GM23248 (cell line): ENCODE measurements at places on chromosomes 6 and 20. TPM values are rescaled to one million over a fixed set of nuclear protein-coding genes. Genes with fewer than 3 reads are reported as not detected.

The RNF114 gene
- 69.6 and 96.0 TPM in 2 replicates for total RNA-seq

The REM1 gene
- not detected in 2 replicates for total RNA-seq

The CST2 gene
- total RNA-seq: 0.63 and 5.6 TPM in 2 replicates

The ADGRF1 gene
- not detected in 2 replicates for total RNA-seq

The CCN5 gene
- total RNA-seq: 24.5 and 47.3 TPM in 2 replicates

The SLC52A3 gene
- not detected in 2 replicates for total RNA-seq

The PTK7 gene
- 146 and 162 TPM in 2 replicates for total RNA-seq

The MAP7 gene
- total RNA-seq: 0.76 and 1.9 TPM in 2 replicates

The COL9A3 gene
- not detected in 2 replicates for total RNA-seq

The CNKSR3 gene
- 1.7 and 2.4 TPM in 2 replicates for total RNA-seq

The PNPLA1 gene
- not detected in 2 replicates for total RNA-seq

DNA sequence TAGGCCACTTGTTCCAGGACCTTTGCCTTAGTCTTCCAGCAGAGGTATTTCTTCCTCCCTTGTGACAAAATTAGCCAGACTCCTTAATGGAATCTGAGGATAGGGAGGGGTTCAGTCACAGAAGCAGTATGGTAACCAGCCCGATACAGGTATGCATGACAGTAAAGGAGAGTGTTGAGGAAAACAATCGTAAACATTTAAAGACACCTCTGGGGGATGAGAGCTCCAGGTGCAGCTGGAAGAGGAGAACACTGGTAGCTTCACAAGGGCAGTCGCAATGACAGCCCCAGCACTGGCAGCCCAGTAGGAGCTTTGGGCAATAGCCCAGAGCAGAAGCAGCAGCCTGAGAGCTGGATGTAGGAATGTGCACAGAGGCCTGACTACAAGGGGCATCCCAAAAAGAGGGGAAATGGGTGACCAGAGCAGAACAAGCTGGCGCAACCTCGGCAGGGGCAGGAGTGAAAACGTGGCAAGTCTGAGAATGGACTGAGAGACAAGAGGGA is 344.9 kb upstream of the JAG1 start:
- no peak for DNase-seq

GRCh38 chr20:58776109-58776508 is 74.6 kb downstream of the GNAS-AS1 start:
- DNase-seq: no peak

DNA sequence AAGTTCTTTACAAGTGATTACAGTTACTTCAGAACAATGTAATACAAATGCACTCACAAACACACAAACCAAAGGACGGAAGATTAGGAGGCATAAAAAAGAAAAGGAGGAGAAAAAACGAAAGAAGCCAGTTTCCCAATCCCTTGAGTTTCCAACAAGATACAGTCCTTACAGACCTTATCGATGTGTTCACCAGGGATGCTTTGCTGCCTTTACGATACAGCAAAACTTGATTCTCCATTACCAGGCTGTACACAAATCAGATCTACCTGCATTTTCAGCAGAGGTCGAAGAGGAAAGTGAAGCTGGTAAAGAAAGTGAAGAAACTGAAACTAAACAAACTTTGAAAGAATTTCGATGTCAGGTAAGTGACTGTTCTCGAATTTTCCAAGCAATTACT is 62.6 kb upstream of the SMIM8 start:
- no peak for DNase-seq

GRCh38 chr6:110781522-110782214 is 33.6 kb downstream of the CDK19 start:
- no peak for DNase-seq

GRCh38 chr6:4504700-4505099 is 271.5 kb upstream of the CDYL start:
- DNase-seq: no peak

GRCh38 chr6:157981395-157982101 is at the start of gene SYNJ2:
SYNJ2 (plus strand) TSS chr6:157981863; CDS start chr6:157981962, 99 bp downstream.
- peak; percentile 88 for DNase-seq

GRCh38 chr6:137016356-137016755 is 28.4 kb downstream of the IL20RA start:
- no peak for DNase-seq

GRCh38 chr6:27890445-27891319 is 21.5 kb downstream of the OR2B2 start:
- DNase-seq: peak; percentile 89

- DNase-seq: no peak
Measured at GRCh38 chr6:105080279-105080678, 99.5 kb downstream of the POPDC3 start.

DNA sequence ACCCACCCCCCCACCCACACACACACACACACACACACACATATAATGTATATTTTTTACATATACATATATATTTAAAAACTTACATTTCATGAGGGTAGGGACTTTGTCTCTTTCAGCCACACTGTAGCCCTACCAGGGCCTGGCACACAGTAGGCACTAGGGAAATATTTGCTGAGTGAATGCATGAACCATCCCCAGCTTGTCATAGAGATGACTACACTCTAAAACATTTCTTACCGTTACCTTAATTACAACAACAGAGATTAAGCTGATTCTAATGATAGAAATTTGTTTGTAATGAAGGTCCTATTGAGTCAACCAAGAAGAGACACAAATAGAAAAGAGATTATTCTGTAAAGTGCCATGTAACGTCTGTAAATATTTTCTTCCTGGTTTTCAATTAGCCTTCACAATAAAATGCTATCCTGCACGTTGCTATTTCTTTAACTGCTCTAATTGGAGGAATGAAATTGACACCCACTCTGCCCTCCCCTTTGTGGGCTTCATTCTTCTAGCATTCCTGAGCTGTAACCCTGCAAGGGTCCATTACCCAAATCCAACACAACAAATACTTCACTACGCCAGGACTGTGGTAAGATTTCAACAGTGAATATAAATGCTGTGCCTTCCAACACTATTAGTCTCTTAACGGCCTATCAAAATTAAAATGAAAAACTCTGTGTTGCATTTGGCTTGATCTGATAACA is 30.8 kb downstream of the SIM1 start:
- DNase-seq: peak; percentile 5

- DNase-seq: no peak
Measured at GRCh38 chr6:15987569-15987968, 141.3 kb upstream of the MYLIP start.

GRCh38 chr6:116034327-116034726 is 26.4 kb downstream of the FRK start:
- DNase-seq: peak; percentile 44

- DNase-seq: no peak
Measured at GRCh38 chr20:12798286-12798685, 210.5 kb upstream of the SPTLC3 start.

- no peak for DNase-seq
Measured at GRCh38 chr20:44632103-44632752, 19.3 kb downstream of the ADA start.

- no peak for DNase-seq
Measured at GRCh38 chr6:167750956-167751358, 75.8 kb upstream of the AFDN start.

GRCh38 chr6:144219056-144219685 is 66.0 kb upstream of the UTRN start:
- DNase-seq: peak; percentile 79

DNA sequence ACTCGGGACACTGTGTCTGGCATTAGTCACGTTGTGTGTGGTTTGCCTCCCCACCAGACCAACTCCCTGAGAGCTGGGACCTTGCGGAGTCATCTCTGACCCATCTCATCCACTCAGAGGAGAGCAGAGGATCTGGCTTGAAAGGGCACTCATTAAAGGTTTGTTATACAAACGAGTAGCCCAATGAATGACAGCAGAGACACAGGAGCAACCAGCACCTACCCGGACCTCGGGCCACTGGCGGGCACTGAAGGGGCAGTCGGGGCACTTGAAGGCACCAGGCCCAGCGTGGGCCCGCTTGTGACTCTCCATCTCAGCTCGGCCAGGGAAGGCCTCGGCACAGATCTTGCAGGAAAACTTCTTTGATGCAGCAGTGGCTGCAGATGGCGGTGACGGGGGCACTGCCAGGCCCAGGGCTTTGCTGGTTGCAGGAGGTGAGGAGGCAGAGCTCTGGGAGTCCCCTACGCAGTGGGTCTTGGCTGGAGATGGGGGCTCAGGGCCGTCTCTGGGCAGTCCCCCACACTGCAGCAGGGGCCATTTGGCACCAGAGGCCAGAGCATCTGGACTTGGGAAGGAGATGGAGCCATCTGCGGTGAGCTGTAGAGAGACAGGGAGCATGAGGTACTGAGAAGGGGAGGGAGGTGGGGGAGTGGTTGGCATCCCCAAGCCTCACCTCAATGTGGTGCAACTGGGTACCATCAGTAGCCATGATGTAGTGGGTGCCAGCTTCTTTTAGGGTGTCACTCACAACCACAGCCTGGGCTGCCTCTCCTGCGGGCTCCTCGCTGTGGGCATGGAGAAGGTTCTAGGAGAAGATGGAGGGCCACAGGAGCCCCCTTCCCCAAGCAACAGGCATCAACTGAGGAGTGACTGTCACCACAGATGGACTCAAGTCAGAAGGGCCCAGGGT is 17.7 kb downstream of the PCIF1 start:
- DNase-seq: no peak
